BJ (cell line): ENCODE measurements at places on chromosomes 2 and 18.
A peak's percentile ranks its signal among the peaks of the same experiment; 100 is the strongest.

DNA sequence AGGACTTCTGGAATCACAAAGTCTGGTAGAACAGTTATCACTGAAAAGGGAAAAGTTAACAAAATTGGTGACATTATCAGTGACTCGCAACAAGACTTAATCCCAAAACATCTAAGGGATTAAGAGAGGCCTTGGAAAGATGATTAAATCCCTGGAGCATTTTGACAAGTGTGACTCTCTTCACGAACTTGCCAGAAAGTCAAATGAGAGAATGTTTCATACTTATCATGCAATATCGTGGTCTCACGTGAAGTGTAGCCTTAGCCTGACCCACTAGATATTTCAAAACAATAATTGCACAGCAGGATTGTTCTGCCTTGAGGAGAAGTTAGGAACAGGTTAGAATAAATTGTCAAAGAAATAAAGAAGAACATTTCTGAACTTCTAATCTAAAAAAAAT, 104.5 kb downstream of the COL6A3 start:
- DNase-seq: no peak

GRCh38 chr2:113200236-113200635, 26.5 kb downstream of the PSD4 start:
- DNase-seq: no peak

- DNase-seq: no peak
Measured at GRCh38 chr18:36389811-36390581, 92.5 kb downstream of the FHOD3 start.

- no peak for DNase-seq
Measured at GRCh38 chr2:28704621-28705020, 47.0 kb upstream of the PPP1CB start.

DNA sequence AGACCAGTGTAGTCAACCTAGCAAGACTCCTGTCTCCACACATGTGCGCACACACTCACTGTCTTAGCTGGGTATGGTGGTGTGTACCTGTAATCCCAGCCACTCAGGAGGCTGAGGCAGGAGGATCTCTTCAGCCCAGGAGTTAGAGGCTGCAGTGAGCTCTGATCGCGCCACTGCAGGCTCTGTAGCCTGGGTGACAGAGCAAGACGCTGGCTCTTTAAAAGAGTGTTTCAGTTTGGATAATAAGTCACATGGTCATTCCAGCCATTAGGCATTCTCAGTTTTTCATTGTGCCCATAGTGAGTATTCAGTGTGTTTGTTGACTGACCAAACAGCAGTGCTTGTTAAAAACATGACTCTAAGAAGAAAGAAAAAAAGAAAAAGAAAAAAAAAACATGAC, 31.0 kb downstream of the RAB10 start:
- DNase-seq: no peak

GRCh38 chr2:184119989-184120800, 478.1 kb upstream of the ZNF804A start:
- no peak for DNase-seq

GRCh38 chr18:78196280-78196679, 783.3 kb upstream of the SALL3 start:
- no peak for DNase-seq

- DNase-seq: no peak
Measured at GRCh38 chr2:171568089-171568488, 45.8 kb downstream of the CYBRD1 start.

- DNase-seq: no peak
Measured at GRCh38 chr2:23639406-23639982, 254.5 kb downstream of the KLHL29 start.

DNA sequence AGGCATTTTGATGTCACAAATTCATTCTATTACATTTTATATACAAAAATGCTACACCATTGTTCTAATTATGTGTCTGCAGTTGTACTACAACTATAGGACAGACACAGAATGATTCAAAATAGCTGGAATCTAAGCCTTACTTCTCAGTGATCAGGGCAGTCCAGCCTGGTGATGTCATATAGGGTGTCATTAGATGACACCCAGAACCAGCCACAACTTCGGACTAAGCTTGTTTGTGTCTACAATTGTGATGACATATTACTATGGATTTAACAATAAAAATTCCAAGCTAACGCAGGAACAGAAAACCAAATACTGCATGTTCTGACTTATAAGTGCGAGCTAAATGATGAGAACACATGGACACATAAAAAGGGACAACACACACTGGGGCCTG, 31.0 kb downstream of the M1AP start:
- no peak for DNase-seq

GRCh38 chr2:126634273-126634861, 21.6 kb upstream of the GYPC start:
- no peak for DNase-seq

DNA sequence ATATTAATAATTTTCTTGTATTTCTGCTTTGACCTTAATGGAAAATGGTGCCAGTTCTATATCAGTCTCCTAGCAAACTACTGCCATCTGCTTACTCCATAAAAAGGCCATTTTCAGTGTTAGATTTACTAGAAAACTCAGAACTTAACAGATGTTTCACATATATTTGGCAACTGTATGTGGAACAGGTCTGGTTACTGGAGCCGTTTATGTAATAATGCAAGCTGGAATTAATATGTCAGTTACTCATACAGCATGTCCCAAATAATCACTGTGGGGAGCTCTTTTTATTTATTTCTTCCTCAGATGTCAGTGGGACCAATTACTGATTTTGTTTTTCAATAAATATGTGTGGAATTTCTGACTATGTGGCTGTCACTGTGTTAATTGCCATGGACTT, 1247.6 kb downstream of the CNTNAP5 start:
- DNase-seq: no peak

- no peak for DNase-seq
Measured at GRCh38 chr18:12659904-12660605, 2.1 kb upstream of the SPIRE1 start.

GRCh38 chr2:85062565-85062964, 70.6 kb upstream of the TCF7L1 start:
- peak; percentile 5 for DNase-seq

DNA sequence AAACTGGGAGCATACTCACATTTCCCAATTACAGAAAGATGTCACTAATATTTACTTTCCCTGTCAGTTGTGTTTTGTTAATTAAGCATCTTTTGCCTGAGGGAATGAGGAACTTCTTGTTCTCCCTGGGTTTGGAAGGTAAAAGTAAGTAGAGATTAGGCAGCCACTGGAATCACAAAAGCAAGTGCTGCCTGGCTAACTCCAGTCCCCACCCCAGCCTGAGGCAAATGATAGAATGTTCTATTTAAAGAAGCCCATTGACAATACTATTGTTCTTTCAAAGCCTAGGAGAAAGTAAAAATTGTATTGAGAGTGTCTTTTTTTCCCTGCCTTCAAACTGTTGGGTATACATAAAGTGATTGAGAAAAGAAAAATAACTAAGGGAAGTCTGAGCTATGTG, 93.8 kb downstream of the MBD2 start:
- no peak for DNase-seq

DNA sequence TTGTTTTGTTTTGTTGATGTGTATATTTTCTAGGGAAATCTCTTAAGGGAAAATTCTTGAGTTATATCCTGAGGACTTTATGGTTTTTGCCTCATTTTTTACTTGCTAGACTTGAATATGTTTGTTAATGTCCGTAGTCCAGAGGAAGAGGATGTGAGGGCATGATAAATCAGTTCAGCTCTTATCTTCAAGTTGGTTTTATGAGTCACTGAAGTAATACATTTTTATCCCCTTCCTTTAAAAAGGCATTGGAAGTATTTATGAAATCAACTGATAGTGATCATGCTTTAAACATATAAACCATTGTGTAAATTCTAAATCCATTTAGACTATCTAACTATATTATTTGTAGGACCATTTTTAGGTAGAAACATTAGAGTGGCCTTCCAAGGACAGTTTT, 43.9 kb upstream of the CYBRD1 start:
- no peak for DNase-seq

- no peak for DNase-seq
Measured at GRCh38 chr2:15640261-15640711, 48.6 kb downstream of the DDX1 start.

DNA sequence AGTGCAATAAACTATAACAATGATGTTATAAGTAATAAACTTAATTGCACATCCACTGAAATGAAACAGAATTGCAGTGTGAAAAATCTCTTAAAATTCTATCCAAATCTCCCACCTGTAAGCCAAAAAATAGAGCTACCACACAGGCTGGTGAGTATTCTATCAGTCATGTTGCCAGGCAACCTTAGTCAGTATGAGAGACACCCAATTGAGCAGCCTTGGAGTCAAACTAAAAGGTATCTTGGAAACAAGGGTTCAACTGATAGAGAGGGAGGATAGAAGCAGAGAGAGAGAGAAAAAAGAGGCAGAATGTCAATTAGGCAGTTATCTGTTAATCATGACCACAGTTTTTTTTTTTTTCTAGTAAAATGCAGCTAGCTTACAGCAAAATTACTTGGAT, 45.8 kb downstream of the GALNT13 start:
- DNase-seq: no peak

DNA sequence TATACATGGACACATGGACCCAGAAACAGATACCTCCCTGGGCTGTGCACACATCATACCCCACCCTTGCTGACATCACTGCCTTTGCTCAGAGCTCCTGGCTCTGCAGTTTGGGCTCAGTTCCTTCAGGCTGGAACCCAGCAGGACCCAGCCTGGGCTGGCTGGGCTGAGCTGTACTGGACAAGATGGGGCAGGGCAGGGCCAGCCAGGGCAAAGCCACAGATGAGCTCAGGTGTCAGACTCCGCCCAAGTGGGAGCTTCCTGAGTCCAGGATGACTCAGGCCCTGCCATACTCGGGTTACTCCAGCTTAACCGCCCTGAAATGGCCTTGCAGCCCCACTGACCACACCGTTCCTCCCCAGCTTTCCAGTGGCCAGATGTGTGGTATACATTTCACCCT, 284.9 kb downstream of the OSR1 start:
- peak; percentile 3 for DNase-seq

DNA sequence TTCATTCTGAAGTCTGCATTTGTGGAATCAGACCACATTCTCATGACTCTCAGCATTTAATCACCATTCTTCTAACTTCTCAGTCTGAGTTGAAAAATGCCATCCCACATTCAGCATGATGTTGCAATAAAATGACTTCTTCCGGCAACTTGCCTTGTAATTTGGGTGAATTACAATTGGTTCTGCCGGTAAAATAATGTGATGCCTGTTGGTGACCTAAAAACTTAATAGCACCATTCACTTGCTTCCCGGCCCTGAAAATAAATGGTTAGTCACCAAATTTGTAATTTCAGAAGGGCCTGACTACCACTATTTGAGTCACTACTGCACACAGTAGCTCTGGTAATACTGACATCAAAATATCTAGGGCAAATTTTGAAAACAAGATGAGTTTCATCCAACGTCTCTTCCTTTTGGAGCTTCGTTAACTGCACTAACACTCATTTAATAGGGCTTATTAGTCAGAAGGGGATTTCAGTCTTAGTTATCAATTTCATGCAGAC, 637.1 kb upstream of the CHAC2 start:
- peak; percentile 33 for DNase-seq

GRCh38 chr2:167842047-167842446, 405.3 kb downstream of the STK39 start:
- no peak for DNase-seq
